ENCODE measurements at places on chromosomes 4 and X.
A peak's percentile ranks its signal among the peaks of the same experiment; 100 is the strongest.

GRCh38 chrX:68634649-68635227 lies 12.7 kb upstream of the STARD8 start:
- no peak for DNase-seq

- no peak for DNase-seq
Measured at GRCh38 chr4:142660728-142661127, 185.4 kb downstream of the INPP4B start.

DNA sequence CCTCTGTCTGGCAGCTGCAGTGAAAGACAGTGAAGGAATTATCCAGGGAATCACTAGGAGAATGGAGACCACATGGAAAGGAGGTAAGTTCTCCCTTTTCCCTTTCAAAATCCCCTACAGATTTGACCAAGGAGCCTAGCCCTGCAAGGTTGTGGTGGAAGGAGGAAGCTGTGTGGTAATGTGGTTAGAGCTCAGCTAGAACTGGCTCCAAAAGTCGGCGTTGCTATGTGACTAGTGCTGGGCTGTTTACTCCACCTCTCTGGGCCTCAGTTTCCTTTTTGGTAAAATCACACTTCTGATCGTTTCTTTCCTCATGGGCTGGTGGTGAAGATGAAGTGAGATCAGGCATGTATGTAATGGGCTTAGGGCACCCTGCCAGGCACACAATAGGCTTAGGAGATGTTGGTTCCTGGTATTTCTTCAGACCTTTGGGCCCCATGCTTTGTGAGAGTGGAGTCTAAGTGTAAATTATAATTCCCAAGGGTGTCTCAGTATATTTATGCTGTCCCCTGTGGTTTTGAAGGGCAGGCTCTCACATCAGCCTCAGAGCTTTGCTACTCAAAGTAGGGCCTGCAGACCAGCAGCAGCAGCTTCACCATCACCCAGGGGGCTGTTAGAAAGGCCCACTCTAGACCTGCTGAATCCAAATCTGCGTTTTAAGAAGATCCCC lies 183.7 kb upstream of the BCOR start:
- DNase-seq = peak; percentile 14

GRCh38 chr4:107279733-107280132 lies 243.6 kb upstream of the DKK2 start:
- no peak for DNase-seq

DNA sequence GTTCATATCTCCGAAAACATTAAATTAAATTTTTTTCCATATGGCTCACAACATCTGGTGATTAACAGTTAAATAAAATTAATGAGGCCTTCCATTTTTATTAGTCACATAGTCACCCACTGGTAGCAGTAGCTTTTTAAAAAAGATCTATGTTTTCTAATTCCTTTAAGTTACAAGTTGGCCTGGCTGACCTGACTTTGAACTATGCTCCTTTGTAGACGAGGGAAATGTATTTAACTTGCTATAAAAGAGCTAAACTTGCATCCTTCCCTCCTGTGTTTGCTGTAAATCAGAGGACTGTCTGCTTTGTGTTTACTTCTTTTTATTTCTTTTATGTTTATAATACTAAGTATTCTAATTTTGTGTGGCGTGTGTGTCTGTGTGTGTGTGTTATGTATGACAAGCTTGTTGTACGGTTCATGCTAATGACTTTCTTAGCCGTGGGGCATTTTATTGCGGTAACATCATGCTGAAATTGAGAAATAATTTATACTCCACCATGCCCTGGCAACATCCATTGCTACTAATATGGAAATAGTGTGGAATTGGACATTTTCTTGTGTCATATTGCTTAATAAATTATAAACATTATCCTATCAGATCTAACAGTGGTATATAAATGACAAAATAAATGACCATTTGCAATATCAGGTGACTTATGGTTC lies 241.7 kb downstream of the SNCA start:
- no peak for DNase-seq

DNA sequence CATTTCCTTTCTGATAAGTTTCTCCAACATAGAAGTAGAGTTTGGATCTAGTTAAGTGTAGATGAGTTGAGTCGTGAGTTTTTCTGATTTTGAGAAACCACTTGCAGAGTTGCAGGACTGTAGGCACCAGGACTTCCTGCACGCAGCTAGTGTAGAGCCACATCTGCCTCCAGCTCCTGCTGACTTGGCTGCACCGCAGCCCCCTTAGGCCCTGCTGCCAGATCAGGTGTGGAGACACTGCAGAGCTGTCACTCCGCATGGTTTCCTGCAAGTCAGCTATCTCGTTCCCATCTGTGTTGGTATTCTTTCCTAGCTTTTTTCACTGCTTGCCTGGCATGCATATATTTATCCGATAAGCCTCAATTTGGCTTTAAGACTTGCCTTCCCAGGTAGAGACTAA lies 48.9 kb downstream of the PCDH7 start:
- no peak for DNase-seq

- DNase-seq = no peak
Measured at GRCh38 chr4:30860978-30861377, 140.8 kb downstream of the PCDH7 start.

DNA sequence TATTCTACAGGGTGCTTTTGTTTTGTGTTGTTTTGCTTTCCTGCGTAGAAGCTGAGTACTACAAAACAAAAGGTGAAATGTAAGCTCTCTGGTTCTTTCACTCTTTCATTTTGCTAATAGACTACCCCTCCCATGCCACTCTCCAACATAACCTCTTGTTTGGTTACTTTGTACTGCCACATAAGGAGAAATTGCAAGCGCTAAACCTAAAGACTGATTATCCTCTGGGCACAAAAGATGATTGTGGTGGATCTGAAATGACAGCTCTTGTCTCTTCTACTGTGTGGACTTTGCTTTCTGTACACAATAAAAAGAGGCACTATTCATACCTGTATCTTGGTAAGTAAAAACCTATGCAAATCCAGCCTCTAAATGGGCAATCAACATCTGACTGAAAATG lies 5.3 kb downstream of the MBNL3 start:
- no peak for DNase-seq

DNA sequence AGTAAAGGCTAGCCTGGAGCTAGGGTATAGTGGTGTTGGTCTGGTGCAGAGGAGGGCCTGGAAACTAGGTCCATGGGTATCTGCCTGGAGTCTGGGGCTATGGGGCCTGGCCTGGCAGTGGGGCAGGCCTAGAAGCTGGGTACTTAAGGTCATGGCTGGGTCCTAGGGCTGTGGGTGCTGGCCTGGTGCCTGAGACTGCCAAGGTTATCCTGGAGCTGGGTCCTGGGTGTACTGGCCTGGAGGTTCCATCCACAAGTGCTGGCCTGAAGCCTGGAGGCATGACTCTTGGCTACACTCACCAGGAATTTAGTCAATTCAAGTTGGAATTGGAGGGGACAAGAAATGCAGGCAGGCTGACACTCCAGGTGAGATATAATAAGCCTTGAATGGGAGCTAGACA lies 108.4 kb upstream of the ZCCHC13 start:
- DNase-seq = no peak

DNA sequence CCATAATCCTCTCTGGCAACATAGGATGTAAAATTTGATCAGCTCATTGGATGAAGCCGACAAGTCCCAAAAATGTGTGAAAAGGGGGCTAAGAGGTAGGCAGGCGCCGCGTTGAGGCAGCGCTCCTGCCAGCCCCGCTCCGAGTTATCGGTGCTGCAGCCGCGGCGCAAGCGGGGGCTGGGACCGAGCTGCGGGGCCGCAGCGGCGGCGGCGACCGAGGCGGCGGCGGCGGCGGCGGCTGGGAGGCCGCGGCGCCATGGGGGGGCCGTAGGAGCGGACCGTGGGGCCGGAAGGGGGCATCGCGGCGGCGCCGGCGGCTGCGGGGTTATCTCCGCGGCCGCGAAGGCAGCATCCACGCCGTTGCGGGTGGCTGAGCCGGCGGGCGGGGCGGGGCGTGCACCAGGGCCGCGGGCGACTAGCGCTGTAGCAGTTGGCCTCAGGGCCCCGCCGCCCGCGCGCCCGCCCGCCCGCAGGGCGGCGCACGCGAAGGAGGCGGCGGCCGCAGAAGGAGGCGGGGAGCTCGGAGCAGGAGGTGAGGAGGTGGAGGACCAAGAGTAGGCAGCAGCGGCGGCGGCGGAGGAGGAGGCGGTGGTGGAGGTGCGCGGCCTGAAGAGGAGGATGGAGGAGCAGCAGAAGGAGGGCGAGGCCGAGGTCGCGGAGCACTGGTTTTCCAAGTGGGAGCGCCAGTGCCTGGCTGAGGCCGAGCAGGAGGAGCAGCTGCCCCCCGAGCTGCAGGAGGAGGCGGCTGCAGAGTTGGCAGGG lies 126.0 kb upstream of the CXorf66 start:
- peak; percentile 22 for DNase-seq

- no peak for DNase-seq
Measured at GRCh38 chr4:8880851-8881250, 9.2 kb upstream of the HMX1 start.

DNA sequence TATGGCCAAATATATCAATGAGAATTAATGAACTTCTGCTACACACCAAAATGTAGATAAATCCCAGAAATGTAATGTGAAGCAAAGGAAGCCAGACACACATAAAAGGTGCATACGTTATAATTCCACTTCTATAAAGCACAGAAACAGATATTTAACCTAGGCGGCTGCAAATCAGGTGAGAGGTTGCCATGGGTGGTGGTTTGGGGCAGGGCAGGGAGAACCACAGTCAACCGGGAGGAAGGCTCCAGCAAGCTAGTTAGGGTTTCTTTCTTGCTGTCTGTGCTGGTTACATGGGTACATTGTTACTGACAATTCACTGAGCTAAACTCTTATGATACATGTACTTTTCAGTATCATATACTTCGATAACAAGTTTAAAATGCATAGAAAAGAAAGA lies 9.7 kb upstream of the PPARGC1A start:
- DNase-seq = no peak

DNA sequence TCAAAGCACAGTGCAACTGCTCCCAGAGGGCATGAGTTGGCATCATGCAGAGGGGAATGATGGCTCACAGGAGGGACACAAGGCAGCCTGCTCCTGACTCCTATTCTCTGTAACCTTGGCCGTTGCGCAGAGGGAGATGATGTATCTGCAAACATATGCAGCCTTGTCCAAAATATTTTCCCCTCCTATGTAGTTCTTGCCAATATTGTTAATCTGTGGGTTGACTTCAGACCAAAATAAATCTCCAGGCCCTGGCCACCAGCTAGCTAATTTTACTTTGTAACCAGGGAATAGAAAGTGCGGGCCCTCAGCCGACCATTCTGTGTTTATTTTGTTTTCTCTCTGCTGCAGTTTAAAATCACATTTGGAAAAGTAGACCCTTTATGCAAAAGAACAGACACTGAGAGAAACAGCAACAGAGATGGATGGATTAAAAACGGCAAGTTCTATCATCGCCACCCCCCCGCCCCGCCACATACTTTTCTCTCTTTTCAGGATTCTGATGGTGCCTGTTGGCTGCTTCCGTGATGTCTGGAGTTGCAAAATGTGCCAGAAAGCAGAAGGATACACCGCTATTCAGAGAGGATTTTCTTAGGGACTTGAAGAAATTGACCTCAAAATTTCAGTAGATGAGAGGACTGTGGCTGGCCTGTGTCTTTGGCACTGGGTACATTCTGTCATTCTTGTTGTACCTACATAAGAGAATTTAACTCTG lies 185.3 kb upstream of the BCOR start:
- DNase-seq = no peak

DNA sequence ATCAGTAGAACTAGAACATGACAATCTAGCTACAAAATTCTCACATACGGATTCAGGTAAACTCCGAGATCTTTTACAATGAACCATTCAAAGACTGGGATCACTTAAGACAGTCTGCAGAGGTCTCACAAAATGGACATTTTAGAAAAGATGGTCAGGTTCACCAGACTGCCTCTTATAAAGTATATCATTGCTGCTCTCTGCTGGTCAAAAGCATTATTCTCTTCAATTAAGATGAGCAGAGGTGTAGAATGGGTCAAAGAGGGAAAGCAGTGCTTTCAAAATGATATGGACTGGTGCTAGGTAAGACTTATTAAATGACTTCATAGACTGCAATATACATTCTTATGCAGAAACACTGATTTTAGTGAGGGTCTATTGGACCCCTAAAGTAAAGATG lies 434.7 kb downstream of the PACRGL start:
- DNase-seq = no peak

GRCh38 chrX:24985120-24985519 lies 30.6 kb downstream of the ARX start:
- DNase-seq = no peak

GRCh38 chrX:82961129-82961528 lies 547.0 kb upstream of the POU3F4 start:
- DNase-seq = no peak

GRCh38 chrX:137574784-137575293 lies 8.9 kb downstream of the ZIC3 start:
- DNase-seq = no peak

- DNase-seq = no peak
Measured at GRCh38 chrX:24703185-24703494, 9.4 kb downstream of the POLA1 start.

DNA sequence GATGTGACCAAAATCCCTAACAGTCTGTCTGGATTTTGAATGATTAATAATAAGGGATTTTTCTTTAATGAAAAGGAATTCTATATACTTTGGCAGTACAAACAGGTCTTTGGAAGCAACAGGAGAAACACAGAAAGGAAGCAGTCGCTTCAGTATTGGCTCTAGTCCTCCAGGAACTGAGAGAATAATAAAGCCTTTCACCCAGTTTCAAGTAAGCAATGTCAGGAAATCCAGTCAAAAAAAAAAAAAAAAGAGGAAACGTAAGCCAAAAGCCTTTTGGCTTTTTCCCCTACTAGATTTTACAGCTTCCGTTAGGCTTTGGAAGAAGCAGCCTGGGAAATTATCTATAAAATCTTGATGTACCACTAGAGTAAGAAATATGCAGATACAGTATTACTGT lies 61.7 kb upstream of the HDAC8 start:
- DNase-seq = no peak

DNA sequence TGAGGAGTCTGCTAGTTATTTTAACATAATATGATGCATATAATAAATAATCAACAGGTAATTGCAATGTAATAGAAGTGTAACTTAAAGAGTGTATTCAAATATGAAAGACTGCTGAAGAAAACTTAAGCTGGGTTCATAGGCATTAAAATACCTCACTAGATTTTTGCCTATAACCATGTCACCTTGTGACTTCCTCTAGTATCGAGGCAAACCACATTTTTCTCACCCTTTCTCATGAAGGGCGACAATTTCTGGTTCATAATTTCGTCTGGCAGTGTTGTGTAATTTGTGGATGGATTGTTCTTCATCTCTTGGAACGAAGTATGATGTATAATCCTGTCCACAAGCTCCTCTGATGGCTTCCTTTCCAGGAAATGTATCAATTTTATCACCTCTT lies 16.0 kb downstream of the SULT1E1 start:
- no peak for DNase-seq

DNA sequence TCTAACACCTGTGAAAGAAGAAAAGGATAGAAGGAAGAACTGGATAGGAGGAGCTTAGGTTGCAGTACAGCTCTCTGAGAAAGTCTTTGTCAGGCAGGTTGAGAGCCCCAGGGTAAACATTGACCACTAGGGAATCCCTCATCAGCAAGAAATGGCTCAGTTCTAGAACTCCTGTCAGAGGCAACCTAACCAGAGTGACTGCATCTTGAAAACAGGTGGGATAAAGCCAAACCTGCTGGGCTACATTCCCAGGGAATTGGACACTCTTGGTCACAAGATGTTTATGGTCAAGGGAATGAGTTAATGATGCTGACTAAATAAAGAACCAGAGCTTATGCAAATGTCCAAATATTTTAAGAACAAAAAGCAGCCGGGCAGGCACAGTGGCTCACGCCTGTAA lies 108.3 kb upstream of the MED14 start:
- no peak for DNase-seq
